IMR-90 (cell line): ENCODE measurements at places on chromosomes 7 and 10. TPM values are rescaled to one million over a fixed set of nuclear protein-coding genes. Genes with fewer than 3 reads are reported as not detected.

ASZ1 gene
- total RNA-seq = not detected in 2 replicates

MAGI2 gene
- total RNA-seq = 17.9 and 27.2 TPM in 2 replicates

POLL gene
- 6.1 and 6.3 TPM in 2 replicates for total RNA-seq

PDZD7 gene
- total RNA-seq = 0.83 and 0.90 TPM in 2 replicates

NUTM2E gene
- not detected in 2 replicates for total RNA-seq

AKR1D1 gene
- total RNA-seq = not detected in 2 replicates

DNA sequence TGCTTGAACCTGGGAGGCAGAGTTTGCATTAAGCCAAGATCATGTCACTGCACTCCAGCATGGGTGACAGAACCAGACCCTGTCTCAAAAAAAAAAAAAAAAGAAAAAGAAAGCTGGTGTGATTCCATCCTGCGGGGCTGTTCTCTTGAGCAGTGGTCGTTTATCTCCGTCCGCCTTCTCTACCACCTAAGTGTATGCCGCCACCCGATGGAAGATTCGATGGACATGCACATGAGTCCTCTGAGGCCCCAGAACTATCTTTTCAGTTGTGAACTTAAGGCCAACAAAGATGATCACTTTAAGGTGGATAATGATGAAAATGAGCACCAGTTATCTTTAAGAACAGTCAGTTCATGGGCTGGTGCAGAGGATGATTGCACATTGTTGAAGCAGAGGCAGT is 65.7 kb downstream of the ABRAXAS2 start:
- DNase-seq = no peak
- no peak overlapping the region for H3K27ac ChIP-seq
- H3K4me3 ChIP-seq = no peak overlapping the region
- no peaks in the 10 kb centered on the region for H3K36me3 ChIP-seq

DNA sequence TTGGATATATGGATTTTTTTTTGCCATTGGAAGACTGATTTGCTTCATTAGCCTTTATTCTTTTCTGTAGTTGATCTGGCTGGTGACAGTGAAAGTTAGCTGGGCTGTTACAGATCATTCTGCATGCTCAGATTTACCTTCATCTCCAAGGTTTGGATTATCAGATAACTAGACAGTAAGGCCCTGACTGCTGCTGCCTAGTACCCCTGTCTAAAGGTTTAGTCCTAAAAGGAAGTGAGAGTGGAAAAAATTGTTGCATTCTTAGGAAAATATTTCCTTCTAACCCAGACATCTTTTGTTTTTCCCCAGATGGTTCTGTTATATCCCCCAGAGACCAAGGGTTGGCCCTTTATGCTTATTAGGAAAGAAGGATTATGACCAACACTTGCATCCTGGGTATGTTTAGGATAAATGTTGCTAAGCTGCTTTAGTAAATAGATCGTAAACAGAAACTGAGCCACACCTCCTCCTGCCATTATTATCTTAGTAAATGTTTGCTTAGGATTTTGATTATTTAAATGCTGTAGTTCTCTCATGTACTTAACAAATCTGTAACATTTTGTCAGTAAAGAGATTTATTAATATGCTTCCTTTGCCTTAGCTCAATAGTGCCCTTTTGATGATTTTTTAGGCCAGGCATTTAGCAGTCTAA is 44.4 kb downstream of the MCU start:
- H3K4me1 ChIP-seq = peaks cover 15% of the 10 kb centered on the region
- H3K27me3 ChIP-seq = no peaks in the 10 kb centered on the region
- no peaks in the 10 kb centered on the region for H3K36me3 ChIP-seq
- peak; percentile 49 for DNase-seq
- H3K27ac ChIP-seq = peak overlapping the region; percentile 40
- no peak overlapping the region for H3K4me3 ChIP-seq

DNA sequence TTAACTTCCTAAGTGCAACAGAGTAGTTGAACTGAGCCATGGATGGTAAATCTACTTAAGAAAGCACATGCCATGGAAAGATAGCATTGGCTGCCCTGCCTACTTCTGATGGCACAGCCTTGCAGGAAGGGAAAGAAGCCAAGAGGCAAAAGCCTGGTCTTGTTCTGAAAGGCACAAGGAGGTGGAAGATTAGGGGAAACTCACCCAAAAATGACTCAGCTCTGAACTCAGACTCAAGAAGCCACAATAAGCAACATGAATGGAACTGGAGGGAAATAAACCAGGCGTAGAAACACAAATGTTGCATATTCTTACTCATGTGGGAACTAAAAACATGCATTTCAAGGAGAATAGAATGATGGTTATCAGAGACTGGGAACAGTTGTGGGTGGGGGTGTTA is 20.8 kb upstream of the ALOX5 start:
- H3K27me3 ChIP-seq = no peaks in the 10 kb centered on the region
- H3K4me1 ChIP-seq = no peaks in the 10 kb centered on the region
- no peak for DNase-seq
- no peaks in the 10 kb centered on the region for H3K36me3 ChIP-seq
- H3K4me3 ChIP-seq = no peak overlapping the region

DNA sequence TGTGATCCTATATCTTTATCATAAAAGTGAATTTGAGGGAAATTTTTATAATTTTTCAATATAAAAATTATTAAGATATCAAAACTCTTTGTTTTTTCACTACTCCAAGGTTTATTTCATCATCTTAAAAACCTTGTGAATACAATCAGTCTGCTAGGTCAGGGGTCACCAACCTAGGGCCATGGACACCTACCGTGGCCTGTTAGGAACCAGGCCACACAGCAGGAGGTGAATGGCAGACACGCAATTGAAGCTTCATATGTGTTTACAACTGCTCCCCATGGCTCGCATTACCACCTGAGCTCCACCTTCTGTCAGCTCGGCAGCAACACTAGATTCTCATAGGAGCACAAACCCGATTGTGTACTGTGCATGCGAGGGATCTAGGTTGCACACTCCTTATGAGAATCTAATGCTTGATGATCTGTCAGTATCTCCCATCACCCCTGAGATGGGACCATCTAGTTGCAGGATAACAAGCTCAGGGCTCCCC is 271.2 kb upstream of the C7orf33 start:
- H3K27ac ChIP-seq = no peak overlapping the region

DNA sequence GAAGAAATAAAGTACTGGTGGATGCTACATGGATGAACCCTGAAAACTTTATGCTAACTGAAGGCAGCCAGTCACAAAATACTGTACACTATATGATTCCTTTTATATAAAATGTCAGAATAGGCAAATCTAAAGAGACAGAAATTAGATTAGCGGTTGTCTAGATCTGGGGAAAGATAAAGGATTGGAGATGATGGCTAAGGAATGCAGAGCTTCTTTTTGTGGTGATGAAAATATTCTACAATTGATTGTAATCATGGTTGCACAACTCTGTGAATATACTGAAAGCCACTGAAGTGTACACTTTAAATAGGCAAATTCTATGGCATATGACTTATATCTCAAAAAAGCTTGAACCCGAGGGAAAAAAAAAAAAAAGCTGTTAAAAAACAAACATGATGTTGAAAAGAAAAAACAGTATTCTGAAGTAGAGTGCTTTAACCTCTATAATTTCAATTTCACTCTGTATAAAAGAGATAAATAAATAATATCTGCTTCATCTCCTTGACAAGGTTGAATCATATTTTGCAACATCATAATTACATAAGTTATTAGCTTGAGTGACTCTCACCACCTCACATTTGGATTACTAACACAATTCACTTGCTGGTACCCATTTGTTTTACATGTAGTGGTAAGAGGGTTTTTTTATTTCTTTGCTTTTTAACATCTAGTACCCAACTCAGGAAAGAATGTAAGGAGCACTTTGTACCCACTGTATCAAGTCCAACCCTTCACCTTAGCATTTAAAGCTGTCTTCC is 2.8 kb upstream of the GNAI1 start:
- H3K36me3 ChIP-seq = no peaks in the 10 kb centered on the region
- no peak overlapping the region for H3K27ac ChIP-seq
- peaks cover under 1% of the 10 kb centered on the region; the same call in 1 of the 2 replicates for H3K4me1 ChIP-seq
- no peak for DNase-seq

GRCh38 chr10:121128164-121128563 is 277.0 kb downstream of the WDR11 start:
- DNase-seq = no peak
- H3K4me3 ChIP-seq = no peak overlapping the region
- no peaks in the 10 kb centered on the region for H3K4me1 ChIP-seq
- no peaks in the 10 kb centered on the region for H3K27me3 ChIP-seq
- no peaks in the 10 kb centered on the region for H3K36me3 ChIP-seq

DNA sequence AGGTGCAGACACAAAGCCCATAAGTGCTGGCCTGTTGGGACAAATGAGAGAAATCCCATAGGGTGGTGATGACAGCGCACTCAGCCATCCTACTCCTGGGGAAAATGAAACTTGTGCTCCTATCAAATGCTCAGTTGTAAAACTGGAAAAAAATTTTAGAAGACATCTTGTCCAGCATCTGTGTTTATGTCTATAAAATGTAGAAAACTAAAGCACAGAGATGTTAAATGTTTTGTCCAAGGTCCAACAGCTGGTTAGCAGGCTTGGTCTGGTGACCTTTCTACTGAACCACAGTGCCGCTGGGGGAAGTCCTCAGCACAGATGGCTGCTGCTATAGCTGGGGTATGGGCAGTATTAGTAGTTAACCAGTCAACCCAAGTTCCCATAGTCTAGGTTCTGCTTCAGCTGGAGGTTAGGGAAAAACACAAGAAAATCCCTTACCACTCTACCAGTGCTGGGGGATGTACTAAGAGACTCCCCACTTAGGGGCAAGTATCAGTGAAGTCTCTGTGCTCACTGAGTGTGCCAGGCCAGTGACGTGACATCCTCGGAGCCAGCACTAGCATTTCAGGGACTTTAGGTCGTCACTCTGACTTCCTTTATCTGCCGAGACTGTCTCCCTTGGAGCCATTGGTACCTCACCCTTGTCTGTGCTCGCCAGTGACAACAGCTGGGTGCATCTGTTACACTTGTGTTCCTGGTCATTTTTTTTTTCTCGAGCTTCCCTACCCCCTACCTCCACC is 1.9 kb downstream of the TSPAN33 start:
- peaks cover 83% of the 10 kb centered on the region for H3K27me3 ChIP-seq
- H3K27ac ChIP-seq = no peak overlapping the region
- no peak overlapping the region for H3K4me3 ChIP-seq
- no peak for DNase-seq

DNA sequence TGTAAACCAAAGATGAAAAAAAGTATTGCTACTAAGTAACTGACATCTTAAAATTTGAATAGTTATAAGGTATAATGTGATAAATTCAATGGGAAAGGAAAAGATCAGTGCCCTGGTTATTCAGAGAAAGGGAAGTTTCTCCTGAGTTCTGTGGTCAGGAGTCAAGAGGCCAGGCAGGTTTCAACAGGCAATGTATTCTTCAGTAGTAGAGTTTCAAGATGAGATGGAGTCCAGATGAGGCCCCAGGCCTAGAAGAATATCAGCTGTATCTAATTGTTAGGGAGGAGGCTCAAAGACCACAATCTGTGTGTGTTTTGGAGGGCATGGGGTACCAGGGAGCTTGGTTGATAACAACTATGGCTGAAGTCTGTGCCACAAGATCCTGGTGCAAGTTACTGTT is 101.4 kb upstream of the DLX6 start:
- no peak for DNase-seq
- no peak overlapping the region for H3K4me3 ChIP-seq
- H3K36me3 ChIP-seq = no peaks in the 10 kb centered on the region
- H3K4me1 ChIP-seq = no peaks in the 10 kb centered on the region
- no peaks in the 10 kb centered on the region for H3K27me3 ChIP-seq

DNA sequence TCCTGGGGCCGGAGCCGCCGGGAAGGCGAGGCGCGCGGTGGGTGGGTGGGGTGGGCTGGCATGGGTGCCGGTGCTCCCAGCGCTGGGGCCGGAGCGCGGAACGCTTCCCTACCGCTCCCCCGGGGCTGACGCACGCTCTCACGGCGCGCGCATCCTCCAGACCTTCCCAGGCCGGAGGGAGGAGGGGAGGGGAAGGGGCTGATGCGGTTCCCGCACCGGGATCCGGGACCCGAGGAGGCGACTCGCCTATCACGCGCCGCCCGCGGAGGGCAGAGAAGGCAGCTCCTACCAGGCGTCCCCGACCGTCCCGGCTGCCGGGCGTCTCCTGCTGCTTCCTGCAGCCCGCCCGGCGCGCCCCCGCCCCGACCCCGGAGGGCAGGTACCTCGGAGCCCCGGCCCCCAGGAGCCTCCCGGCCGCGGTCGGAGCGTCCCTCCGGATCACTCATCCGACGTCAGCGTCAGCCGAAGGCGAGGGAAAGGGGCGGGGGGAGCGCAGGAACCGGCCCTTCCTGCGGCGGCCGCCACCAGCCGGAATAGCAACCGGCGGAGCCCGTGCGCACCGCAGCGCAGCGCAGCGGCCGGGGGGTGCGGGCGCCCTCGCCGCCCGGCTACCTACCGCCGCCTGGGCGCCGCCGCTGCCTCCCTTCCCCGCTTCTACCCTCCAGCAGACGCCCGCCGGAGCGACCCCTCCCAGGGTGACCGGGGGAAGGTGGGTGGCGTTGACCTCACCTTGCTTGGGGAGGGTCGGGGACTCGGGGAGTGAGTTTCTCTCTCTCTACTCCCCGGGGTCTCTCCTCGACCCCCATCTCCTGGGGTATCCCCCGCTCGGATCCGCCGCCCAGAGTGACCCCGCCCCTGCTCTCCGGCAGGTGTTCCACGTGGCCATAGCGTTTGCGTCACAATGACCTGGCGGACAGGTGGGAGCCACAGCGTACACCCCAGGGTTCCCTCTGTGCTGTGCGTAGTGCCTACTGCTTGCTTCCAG is at the start of gene ICA1:
ICA1 (minus strand) TSS at position 457 of the 985 bp plus-strand sequence. CDS start 26,241 bp downstream, outside the sequence.
- no peak within 1 kb of the TSS for H3K27ac ChIP-seq
- H3K4me1 ChIP-seq = no peaks in the 10 kb centered on the region
- H3K36me3 ChIP-seq = no peaks in the 10 kb centered on the region
- H3K4me3 ChIP-seq = peak within 1 kb of the TSS; percentile 21; the same call in 1 of the 2 replicates
- H3K27me3 ChIP-seq = peaks cover 8% of the 10 kb centered on the region
- no peak for DNase-seq

GRCh38 chr7:132354527-132354926 is 221.7 kb downstream of the PLXNA4 start:
- H3K27me3 ChIP-seq = no peaks in the 10 kb centered on the region
- H3K36me3 ChIP-seq = no peaks in the 10 kb centered on the region

DNA sequence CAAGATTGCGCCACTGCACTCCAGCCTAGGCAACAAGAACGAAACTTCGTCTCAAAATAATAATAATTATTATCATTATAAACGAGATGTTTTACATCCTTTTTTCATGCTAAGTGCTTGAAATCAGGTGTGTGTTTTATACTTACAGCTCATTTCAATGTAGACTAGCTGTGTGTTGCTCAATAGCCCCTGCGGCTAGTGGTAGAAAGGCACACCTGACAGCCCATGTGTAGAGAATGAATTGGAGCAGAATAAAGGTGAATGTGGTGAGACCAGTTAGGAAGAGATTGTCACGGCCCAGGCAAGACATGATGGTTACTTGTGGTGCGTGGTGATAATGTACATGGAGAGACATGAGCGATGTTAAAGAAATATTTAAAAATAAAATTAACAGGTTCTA is 86.7 kb upstream of the TMEM26 start:
- no peak for DNase-seq
- no peak overlapping the region for H3K4me3 ChIP-seq
- H3K27me3 ChIP-seq = no peaks in the 10 kb centered on the region; the same call in 1 of the 2 replicates
- H3K36me3 ChIP-seq = no peaks in the 10 kb centered on the region
- no peaks in the 10 kb centered on the region for H3K4me1 ChIP-seq

- no peak overlapping the region for H3K27ac ChIP-seq
- H3K27me3 ChIP-seq = no peaks in the 10 kb centered on the region
- H3K4me3 ChIP-seq = no peak overlapping the region
- no peak for DNase-seq
Observed at GRCh38 chr7:102892631-102893278, 20.0 kb upstream of the LRRC17 start.

- H3K4me3 ChIP-seq = no peak overlapping the region
- H3K27ac ChIP-seq = no peak overlapping the region
- no peaks in the 10 kb centered on the region for H3K4me1 ChIP-seq
- no peaks in the 10 kb centered on the region for H3K27me3 ChIP-seq
- no peak for DNase-seq
- no peaks in the 10 kb centered on the region for H3K36me3 ChIP-seq
Observed at GRCh38 chr10:65112573-65112972, 1591.4 kb downstream of the REEP3 start.
